Stimulated activated naive CD8-positive, alpha-beta T cell treated with anti-CD3 and anti-CD28 coated beads, Interleukin-15, Interleukin-2, amounts not matched to agents 100 U/mL and 50 U/mL, for 24 hours (primary cell): ENCODE measurements at places on chromosomes 16 and 17.
A peak's percentile ranks its signal among the peaks of the same experiment; 100 is the strongest.

DNA sequence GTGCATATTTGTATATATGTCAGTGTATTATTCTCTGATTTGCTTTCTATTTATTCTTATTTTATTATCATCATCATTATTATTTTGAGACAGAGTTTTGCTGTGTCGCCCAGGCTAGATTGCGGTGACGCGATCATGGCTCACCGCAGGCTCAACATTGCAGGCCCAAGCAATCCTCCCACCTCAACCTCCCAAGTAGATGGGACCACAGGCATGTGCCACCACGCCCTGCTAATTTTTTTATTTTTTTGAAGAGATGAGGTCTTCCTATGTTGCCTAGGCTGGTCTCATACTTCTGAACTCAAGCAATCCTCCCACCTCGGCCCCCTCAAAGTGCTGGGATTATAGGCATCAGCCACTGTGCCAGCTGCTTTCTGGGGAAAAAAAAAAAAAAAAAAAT lies 8.4 kb upstream of the ARHGAP17 start:
- no peak for DNase-seq

DNA sequence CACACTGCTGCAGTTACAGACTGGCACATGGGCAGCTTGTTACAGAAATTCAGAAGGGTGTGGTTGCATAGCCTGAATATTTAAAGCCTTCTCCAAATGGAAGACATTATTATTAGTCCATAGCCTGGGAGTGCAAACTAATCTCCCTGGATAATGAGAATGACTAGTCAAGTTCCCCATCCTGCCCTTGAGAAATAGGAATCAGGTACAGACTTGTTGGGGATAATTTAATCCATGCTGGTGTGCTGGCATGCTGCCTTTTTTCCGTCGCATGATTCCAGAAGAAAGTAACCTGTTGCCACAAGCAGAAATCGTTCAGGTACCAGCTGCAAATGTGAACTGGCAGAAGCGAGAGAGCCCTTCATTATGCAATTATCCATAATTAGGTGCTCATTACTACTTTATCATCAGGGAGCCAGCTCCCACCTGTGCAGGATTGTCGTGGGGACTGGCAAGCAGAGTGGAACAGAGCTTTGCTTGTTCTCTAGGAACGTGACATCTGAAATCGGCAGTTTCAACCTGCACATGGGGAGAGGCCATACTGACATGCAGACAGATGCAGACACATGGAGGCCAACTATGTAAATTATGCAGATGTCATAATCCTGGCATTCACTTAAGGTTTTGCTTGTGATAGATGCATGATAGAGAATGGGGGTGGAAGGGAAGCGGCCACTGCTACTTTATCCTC lies 419.4 kb downstream of the PMP22 start:
- DNase-seq = no peak

DNA sequence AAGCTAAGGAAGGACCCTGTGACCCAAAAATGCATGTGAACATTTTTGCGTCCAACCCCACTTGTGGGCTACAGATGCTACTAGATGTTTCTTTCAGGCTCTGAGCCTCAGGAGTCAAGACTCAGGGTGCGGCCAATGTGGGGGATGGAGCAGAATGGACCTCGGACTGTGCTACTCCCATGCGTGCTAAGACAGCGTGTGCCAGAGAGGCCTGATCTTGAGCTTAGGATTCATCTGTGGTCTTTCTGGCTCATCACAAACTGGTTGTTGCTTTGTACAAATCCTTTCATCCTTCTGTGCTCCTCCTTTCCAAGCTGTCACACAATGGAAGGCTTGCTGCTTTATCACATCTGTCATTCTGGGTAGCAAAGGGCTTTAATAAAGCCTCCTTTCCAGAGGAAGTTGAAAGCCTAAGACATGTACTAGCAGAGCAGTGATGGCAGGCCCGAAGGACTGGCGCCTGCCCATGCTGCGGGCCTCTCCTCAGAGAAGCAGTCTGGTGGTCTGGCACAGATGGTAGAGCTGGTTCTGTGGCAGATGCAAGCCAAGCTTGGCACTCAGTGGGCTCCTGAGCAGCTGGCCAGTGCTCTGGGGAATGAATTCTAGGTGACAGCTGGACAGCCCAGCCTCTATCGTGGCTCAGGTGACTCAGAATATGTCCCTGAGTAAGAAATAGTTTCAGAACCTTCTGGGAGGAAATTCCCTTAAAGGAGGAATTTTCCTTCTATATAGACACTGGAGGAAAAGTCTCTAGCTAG lies 27.8 kb downstream of the COG4 start:
- DNase-seq = no peak

GRCh38 chr17:50198026-50198669 lies 3.3 kb downstream of the COL1A1 start:
- peak; percentile 75 for DNase-seq

DNA sequence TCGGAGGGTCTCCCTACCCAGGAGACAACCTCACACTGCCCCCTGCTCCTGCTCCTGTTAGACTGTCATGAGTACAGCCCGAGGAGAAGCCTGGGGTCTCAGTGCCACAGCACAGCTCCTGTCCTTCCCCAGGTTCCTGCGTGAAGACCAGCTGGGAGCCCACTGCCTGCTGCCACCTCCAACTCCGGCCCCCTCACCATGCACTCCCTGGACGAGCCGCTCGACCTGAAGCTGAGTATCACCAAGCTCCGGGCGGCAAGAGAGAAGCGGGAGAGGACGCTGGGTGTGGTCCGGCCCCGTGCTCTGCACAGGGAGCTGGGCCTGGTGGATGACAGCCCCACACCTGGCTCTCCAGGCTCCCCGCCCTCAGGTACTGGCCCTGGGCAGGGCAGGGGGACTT lies 16.2 kb downstream of the GLIS2 start:
- no peak for DNase-seq

DNA sequence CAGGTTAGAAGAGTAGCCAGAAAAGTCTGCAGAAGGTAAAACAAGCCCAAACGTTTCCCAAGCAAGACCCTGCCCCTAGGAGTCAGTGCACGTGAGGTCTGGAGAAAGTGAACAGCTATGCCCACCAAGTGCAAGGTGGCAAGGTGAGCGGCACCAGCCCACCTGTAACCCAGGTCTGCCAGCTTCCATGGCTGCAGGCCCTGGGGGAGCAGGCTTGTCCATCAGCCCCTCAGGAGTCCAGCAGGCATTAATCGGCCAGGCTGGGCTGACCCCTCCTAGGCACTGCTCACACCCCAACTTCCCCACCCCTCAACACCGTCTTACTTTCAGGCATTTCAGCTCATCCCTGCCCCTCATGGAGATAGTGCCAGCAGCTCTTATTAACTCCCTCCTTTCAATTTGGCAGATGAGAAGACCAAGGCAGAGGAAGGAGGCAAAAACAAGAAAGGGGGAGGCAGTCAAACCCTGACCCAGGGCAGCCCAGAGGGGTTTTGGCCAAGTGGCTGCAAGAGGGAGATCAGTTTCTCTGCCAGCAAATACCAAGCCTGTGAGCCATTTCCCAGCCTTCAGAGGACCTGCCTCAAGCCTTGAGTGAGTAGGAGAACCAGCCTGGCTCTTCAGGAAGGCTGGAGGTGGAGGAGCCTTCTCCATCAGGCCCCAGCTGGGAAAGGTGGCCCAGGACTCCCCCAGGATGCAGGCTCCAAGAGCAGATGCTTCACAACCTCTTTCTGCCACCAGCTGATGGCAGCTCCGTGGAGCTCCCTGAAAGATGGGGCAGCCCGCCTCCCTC lies 14.7 kb downstream of the BEAN1 start:
- DNase-seq = no peak

- DNase-seq = no peak
These were observed 17.1 kb downstream of the AKAP1 start for GRCh38 chr17:57102122-57102521.

DNA sequence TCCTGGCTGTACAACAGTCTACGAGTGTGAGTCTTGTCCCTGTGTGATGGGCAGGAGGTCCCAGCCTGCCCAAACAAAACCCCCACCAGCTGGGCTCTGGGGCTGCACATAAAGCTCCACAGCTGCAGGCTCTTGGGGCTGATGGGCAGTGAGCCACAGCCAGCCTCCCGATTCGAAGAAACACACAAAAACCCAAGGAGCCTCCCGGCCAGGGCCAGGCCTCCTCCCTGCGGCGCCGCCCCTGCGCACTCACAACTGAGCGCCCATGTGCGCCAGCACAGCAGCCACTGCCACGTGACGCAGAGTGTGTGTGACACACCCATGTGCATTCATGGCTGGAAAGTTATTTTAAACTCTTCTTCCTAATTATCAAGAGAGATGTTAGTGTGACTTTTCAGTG lies 30.6 kb upstream of the FAAP100 start:
- no peak for DNase-seq

- DNase-seq = no peak
These were observed 36.3 kb downstream of the GDE1 start for GRCh38 chr16:19485611-19486010.

GRCh38 chr17:35795007-35795870 lies at the start of gene MMP28:
MMP28 (minus strand) TSS chr17:35795641; CDS start chr17:35795377, 264 bp downstream.
- peak; percentile 61 for DNase-seq

- no peak for DNase-seq
These were observed 3.2 kb downstream of the DEXI start for GRCh38 chr16:10938796-10939648.

DNA sequence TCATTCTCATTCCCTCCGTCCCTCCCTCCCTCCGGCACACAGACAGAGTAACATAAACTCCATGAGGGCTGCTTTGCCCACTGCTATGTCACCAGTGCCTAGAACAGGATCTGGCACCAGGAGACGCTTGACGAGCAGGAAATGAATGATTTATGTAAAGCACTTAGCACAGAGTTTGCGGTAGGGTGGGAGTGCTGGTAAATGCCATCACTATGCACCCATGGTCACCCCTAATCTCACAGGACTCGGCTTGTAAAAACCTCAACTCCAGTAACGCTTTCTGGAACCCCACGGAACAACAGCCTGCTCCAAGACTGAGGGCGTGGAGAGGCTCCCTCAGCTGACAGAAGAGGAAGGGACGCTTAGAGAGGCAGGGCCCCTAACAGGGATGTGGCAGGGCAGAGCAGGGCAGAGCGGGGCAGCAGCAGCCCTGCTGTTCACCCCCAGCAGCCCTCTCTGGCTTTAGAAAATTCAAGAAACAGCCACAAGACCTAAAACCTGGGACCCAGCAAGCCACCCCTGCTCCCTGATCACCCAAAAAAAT lies 156.9 kb downstream of the C16orf78 start:
- no peak for DNase-seq

DNA sequence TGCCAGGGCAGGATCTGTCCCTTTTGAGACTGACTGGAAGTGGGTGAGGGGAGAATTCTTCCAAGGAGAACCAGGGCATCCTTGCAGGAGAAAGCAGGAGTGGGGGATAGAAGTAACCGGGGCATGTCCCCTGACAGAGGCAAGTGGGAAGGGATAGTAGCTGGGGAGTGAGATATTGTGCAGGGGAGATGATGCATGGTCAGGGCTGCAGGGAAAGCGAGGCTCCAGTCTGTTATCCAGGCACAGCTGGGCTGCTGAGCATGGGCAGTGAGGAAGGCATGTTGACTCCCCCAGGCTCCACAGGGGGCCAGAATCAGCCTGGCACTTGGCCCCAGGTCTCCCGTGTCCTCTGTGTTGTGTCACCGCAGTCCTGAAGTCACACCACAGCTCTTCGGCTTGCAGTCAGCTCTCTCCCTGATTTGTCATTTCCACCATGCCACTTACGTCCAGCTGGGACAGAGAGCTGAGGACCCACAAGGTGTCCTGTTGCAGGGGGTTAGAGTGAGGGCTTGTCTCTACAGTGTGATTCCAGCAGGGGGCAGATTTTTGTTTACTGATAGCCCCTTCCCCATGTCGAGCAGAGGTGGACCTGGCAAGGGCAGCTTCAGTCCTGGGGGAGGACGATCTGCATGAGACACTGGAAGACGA lies 40.9 kb downstream of the B9D1 start:
- DNase-seq = no peak

DNA sequence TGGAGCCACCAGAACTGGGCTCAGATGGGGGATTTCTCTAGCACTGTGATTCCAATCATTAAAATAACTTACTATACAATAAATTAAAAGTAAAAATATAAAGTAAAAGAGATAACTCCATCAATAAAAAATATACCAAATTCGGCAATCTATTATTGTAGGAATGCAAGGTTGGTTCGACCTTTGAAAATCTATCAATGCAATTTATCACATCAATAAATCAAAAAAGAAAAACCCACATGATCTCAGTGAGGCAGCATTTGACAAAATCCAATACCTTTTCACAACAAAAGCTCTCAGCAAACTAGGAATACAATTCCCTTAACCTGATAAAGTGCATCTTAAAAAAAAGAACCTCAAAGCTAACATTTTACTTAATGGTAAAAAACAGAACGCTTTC lies 17.0 kb downstream of the RAB40B start:
- no peak for DNase-seq

GRCh38 chr16:17258848-17259713 lies 211.7 kb downstream of the XYLT1 start:
- DNase-seq = no peak

DNA sequence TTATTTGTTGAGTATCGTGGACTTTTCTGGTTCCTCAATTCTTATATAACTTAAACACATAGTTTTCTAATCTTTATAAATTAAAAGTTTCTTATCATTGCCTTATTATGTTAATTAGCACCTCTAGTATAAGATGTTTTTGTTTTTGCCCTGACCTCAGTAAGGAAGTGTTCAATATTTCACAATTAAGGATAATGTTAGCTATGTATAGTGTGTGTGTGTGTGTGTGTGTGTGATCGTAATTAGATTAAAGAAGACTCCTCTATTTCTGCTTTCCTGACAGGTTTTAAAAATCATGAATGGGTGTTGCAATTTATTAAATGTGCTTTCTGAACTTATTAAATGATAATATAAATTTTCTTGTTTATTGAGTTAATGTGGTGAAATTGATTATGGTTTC lies 12.0 kb downstream of the IL21R start:
- no peak for DNase-seq

DNA sequence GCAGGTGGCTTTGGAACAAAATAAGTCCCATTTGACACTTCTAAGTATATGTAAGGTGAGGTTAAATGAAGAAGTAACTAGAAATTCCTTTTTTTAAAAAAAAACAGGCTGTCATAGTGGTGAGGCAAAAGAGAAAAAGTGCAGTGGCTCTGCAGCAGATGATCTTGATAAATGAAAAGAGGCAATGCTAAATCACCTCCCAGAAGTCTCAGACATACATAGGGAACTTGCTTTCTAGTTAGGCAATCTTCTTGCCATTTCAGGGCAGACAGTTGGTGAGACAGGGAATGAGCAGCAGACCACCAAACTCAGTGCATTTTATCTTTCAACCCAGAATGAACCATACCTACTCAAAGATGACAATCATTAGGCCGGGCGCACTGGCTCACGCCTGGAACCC lies 90.8 kb downstream of the MYO1D start:
- no peak for DNase-seq

- DNase-seq = peak; percentile 12
These were observed 190.4 kb downstream of the USP22 start for GRCh38 chr17:20852239-20852989.

- no peak for DNase-seq
These were observed 75.5 kb upstream of the GPRC5B start for GRCh38 chr16:19960183-19960582.

GRCh38 chr16:72873044-72873443 lies 174.9 kb downstream of the ZFHX3 start:
- DNase-seq = no peak

- peak; percentile 75 for DNase-seq
These were observed 27.7 kb upstream of the DHRS7B start for GRCh38 chr17:21098934-21099689.
